ENCODE measurements at places on chromosomes 5 and 9.

- no peak for DNase-seq
Measured at GRCh38 chr5:149489605-149490037, 61.6 kb downstream of the CSNK1A1 start.

GRCh38 chr9:86891886-86892437 lies 55.3 kb downstream of the GAS1 start:
- DNase-seq = no peak

DNA sequence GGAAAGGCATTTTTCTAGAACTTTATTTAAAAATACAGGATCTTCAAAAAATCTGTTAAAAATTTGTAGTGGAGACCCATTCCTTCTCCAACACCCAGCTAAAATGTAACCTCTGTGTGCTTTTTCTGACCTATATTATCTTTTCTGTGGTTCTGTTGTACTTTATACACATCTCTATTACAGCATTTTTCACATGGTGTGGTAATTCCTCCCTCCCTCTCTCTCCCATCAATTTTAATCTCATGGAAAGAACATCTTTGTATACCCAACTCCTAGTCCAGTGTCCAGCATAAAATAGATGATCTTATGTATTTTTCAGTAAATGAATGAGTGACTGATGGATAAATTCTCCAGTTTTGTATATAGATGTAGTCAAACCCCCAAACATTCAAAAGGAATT lies 183.4 kb upstream of the KLF9 start:
- no peak for DNase-seq

DNA sequence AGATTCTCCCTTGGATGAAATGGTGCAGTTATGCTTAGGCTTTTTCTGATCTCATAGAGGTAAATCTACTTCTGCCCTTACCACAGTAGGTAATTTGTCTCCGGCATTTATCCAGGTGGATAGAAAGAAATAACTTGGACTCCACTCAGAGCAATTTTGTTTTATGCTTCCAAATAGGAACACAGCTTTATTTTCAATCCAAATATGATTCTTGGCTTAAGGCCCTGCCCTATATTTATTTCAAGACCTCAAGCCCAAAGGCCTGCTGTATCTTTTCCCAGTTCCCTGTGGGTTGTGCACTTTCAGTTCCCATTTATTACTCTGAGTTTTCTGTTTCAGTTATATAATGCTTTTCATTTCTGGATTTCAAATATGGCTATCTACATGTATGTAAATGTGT lies 274.2 kb upstream of the SMC2 start:
- no peak for DNase-seq

DNA sequence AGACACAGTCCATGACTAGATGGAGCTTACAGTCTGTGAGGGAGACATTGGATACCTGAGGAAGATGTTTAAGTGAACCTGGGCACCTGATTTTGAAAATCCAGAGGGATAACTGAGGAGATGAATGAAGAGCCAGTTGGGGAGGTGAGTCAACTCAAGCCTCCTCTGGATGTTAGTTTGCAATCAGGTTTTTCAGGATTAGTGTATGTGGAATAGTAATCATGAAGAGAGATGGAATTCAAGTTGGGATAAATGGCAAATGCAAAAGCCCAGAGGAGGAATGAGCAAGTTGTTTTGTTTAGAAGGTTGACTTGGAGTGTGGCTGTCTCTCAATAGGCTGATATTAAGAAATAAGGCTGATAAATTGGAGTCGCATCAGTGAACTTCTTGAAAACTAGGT lies 28.9 kb downstream of the PRDM6 start:
- no peak for DNase-seq
